Lower lobe of right lung (tissue), 2 donors: ENCODE measurements at places on chromosomes 12 and 14.

DNA sequence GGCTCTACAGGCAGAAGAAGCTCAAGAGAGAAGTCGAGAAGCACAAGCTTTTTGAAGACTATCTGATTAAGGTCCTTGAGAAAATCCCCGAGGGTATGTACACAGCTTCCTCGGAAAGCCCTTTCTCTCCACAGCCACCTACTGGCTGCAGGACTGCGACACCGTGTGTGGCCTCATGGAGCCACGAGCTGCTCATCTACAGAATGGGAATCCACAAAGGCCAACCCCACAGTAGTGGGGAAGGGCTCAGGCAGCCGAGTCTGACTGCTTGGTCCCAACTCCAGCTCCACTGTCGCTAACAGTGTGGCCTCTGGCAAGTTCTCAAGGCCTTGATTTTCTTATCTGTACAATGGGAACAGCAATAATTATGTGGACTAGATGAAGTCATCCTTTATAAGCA, 2.5 kb downstream of the CCDC197 start:
- H3K27ac ChIP-seq, result no peak overlapping the region
- H3K4me3 ChIP-seq, result no peak overlapping the region
- H3K36me3 ChIP-seq, result no peaks in the 10 kb centered on the region
- no peak for DNase-seq
- peaks cover 28% of the 10 kb centered on the region for H3K27me3 ChIP-seq

DNA sequence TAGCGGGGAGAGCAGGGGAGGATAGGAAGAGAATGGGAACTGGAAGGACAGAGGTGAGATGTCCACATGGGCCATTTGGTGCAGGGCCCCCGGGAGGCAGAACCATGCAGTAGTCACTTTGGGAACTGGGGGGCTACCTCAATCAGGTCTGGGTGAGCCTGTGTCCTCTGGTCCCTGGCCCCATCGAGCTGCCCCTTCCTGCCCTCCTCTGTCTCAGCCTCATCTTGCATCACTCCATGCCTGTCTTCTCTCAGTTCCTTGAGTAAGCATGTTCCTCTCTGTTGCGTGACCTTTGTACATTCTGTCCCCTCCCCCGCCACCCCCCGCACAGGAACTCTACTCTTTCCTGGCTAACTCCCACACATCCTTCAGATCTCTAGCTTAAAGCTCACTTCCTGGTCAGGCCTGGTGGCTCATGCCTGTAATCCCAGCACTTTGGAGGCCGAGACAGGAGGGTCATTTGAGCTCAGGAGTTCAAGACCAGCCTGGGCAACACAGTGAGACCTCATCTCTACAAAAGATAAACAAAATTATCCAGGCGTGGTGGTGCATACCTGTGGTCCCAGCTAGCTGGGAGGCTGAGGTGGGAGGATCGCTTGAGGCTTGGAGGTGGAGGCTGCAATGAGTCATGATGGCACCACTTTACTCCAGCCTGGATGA, 23.2 kb downstream of the FOS start:
- H3K4me3 ChIP-seq, result no peak overlapping the region
- H3K27ac ChIP-seq, result peak overlapping the region; percentile 69
- DNase-seq, result peak; percentile 82
- H3K4me1 ChIP-seq, result peaks cover 57% of the 10 kb centered on the region
- H3K36me3 ChIP-seq, result no peaks in the 10 kb centered on the region

GRCh38 chr12:82019533-82019932, 260.4 kb upstream of the PPFIA2 start:
- no peaks in the 10 kb centered on the region for H3K4me1 ChIP-seq
- H3K27ac ChIP-seq, result no peak overlapping the region
- H3K36me3 ChIP-seq, result no peaks in the 10 kb centered on the region
- H3K4me3 ChIP-seq, result no peak overlapping the region
- no peak for DNase-seq

GRCh38 chr14:32217301-32217700, 14.2 kb upstream of the RNU6-8 start:
- no peaks in the 10 kb centered on the region for H3K36me3 ChIP-seq
- H3K4me3 ChIP-seq, result no peak overlapping the region
- no peak for DNase-seq
- H3K4me1 ChIP-seq, result no peaks in the 10 kb centered on the region

GRCh38 chr14:56160088-56160487, 41.9 kb downstream of the PELI2 start:
- no peak for DNase-seq
- H3K27ac ChIP-seq, result no peak overlapping the region
- H3K27me3 ChIP-seq, result no peaks in the 10 kb centered on the region
- no peaks in the 10 kb centered on the region for H3K36me3 ChIP-seq
- H3K4me3 ChIP-seq, result no peak overlapping the region
